ENCODE measurements at places on chromosomes 5 and 9.

DNA sequence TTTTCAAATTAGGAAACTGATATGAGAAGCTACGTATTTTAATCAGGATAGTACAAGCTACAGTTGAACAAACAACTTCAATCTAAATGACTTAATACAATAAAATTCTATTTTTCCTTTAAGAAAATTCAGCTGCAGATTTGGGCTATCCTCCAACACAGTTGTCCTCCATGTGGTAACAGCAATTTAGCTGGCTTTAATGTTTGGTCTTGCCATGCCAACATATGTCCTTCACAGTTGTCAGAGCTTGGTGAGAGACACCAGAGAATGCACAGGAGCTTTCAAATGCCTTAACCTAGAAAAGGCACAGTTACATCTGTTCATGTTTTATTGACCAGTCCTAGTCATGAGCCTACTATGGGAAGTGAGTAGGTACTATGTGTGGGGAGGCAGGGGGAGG is 10.8 kb downstream of the FAM174A start:
- no peak for DNase-seq

- no peak for DNase-seq
Observed at GRCh38 chr9:78050421-78050820, 18.8 kb upstream of the GNAQ start.

DNA sequence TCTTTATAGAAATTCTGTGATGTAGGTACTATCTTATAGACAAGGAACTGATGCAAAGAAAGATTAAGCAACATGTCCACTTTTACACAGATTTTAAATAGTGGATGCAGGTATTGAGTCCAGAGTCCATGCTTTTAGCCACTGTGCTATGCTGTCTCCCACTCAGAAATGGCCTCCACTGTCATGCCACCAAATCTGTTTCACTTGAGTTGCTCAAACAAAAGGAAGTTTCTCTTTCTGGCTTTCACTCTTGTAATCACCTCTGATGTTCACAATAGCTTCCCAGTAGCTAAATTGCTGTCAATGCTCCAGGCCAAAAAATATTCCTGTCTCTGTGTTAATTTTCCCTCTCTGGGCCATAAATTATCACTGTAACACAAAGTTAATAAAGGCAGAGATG is 77.0 kb upstream of the RASA1 start:
- DNase-seq, result no peak

DNA sequence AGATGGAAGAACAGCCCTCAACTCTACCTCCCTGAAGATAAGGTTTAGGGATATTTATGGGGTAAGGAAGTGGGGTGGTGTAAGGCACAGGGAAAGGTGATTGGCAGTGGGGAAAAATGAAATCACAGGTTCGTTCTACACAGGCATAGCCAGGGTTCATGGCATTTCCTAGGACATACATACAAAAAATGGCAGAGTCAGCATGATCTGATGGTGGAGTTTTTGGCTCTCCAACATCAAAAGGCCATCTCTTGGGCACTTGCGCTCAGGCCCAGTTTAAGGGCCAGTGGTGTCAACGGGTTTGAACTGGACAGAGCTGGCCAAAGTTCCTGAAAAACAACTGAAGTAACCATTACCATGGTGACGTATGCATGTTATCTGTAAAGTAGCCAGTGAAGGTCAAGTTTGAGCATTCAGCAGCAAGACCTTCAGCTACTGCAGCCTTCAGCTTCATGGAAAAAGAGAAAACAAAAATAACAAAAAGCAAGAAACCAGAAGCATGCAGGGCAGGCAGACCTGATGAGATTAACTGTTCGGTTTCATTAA is 92.8 kb downstream of the SMARCA2 start:
- no peak for DNase-seq

DNA sequence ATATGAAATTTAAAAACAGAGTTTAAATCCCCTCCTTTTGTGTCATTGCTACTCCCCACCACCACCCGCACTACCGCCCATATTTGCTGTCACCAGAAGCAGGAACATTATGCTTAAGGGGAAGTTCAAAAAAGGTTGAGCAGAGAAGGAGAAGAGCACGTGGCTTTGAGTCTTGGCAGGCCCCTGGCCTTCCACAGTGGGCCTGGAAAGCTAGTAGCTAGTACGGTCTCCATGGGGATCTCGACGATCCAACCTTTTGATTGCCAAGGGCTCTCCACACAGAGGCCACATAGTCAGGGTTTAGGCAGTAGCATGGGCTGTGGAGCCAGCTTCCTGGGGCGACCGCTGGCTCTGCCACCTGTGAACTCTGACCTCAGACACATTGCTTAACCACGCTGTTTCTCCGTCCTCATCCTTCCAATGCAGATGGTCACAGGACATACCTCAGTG is 90.1 kb downstream of the GOLPH3 start:
- DNase-seq, result no peak

Data from NCI-H526 (cell line).